GM04503 (cell line): ENCODE measurements at places on chromosomes 1 and 21.
A peak's percentile ranks its signal among the peaks of the same experiment; 100 is the strongest.

- peak; percentile 2 for DNase-seq
These were observed 156.2 kb downstream of the DENND1B start for GRCh38 chr1:197619008-197619640.

DNA sequence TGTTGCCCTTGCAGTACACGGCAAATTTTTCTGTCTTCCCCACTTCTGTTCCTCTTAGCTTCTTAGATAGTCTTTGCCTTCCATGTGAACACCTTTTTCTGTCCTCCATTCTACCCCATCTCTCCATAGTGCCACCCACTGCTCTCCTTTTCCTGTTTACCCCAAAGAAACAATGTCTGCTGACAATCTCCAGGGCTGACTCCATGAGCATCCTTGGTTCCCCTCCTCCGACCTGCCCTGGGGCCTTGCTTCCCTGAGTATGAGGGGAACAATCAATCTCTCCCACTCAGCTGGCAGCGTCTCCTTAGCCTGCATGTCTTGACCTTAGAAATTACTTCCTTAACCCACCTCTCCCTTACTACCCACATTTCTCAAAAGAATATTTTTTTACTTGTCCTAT is 12.3 kb upstream of the MYBPHL start:
- no peak for DNase-seq

DNA sequence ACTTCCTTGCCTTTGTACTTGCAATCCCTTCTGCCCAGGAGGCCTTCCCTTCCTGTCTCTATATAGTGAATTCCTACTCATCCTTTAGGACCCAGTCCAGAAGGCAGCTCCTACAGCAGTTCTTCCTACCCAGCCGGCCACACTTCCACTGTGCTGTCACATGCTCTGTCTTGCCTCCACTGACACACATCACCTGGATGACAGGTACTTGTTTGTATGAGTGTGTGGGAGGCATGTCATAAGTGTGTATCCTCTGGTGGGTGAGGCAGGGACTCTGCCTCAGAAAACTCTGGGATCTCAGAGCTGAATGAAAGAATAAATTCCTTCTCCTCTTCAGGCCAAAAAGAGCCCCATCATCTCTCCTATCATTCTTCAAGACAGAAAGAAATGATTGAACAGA is 5.1 kb upstream of the OSCP1 start:
- no peak for DNase-seq

GRCh38 chr1:2239384-2239985 is 11.4 kb downstream of the SKI start:
- DNase-seq: no peak

DNA sequence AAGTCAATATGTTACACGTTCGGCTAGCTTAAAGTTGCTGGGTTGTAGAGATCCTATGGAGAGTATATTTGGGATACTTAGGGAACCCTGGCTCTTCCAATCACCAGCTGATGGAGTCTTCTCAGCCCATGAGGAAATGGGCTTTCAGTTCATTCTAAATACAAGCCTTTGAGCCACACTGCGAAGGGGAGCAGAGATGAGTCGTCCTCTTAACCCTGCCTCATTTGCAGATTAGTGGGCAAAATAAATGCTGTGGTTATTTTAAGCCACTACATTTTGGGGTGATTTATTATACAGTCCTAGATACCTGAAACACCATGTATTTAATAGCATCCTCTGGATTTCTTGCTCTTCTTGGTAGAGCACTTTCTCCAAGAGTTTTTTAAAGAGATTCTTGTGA is 19.0 kb upstream of the VCAM1 start:
- DNase-seq: no peak

DNA sequence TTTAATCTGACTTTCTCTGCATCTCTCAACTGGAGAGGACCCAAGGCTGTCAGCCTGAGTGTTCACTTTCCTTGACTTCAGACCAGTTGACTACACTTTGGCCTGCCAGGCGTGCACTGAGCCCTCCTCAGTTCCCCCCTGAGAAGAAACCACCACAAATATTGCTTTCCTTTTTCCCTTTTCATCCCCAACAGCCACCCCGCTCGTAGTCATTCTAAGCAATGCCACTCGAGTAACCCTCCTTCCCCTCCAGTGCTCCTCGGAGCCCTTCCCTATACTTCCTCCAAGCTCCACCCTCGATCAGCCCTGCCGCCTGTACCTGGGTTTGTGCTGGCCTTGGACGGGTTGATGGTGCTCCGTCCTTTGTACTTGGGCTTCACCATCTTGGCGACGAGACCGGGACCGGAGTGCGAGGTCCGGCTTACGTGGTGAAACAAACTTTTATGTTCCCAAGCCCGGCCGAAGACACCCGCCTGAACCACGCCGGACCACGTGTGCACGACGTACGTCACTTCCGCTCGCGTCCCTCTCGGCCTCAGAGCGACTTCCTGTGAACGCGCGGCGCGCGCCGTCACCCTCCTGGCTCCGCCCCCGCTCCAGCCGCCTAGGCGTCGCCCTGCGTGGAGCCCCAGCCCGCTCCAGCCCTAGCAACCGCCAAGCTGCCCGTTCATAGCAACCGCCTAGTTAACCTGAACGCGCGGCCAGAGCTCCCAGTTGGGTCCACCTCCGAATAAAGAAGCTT is at the start of gene GNL2:
Gene GNL2 (minus strand): TSS at position 498 of the 742 bp plus-strand sequence. CDS start 115 bp downstream, at position 383.
- DNase-seq: peak; percentile 71
